ENCODE measurements at places on chromosomes 7 and 10.

- DNase-seq = no peak
Observed at GRCh38 chr7:81079746-81080145, 160.9 kb upstream of the SEMA3C start.

- no peak for DNase-seq
Observed at GRCh38 chr7:94064541-94065191, 60.5 kb upstream of the BET1 start.

DNA sequence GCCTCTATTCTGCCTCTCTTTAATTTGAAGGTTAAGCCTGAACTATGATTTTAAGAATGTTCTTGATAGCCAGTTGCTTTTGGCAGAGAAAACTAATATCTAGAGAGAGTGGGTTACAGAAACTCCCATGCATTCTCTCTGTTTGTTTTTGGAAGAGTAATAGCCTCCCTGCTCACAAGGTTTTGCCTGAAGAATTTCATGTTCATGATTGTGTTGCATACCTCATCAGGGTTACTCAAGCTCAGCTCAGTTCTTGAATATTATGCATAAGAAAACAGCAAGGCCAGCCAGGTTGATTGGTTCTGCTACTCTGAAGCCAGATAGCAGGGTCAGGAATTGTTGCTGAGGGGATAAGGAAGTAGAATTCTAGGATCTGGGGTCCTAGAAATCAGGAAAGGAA is 137.4 kb downstream of the MDFIC start:
- DNase-seq = no peak

GRCh38 chr10:89869180-89869579 is 167.8 kb downstream of the KIF20B start:
- DNase-seq = no peak

- DNase-seq = no peak
Observed at GRCh38 chr7:82615527-82615926, 171.9 kb upstream of the CACNA2D1 start.

- DNase-seq = no peak
Observed at GRCh38 chr10:104322416-104322782, 15.9 kb downstream of the ITPRIP start.

DNA sequence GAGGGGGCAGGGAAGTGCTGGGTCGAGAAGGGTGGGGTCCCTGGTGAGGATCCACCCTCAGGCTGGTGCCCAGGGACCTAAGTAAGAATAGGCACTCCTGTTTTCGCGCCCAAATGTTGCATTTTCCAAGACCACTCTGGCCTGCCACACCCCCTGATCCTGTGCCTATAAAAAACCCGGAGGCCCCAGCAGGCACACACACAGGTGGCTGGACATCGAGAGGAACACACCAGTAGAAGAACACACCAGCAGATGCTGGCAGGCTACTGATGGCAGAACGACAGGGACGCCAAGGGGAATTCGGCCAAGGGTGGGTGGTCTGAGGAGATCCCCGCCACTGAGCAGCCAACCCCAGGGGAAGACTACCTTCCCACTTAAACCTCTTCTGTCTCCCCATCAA is 633.9 kb upstream of the POT1 start:
- DNase-seq = no peak

GRCh38 chr7:25567430-25567829 is 339.1 kb upstream of the NPVF start:
- no peak for DNase-seq

DNA sequence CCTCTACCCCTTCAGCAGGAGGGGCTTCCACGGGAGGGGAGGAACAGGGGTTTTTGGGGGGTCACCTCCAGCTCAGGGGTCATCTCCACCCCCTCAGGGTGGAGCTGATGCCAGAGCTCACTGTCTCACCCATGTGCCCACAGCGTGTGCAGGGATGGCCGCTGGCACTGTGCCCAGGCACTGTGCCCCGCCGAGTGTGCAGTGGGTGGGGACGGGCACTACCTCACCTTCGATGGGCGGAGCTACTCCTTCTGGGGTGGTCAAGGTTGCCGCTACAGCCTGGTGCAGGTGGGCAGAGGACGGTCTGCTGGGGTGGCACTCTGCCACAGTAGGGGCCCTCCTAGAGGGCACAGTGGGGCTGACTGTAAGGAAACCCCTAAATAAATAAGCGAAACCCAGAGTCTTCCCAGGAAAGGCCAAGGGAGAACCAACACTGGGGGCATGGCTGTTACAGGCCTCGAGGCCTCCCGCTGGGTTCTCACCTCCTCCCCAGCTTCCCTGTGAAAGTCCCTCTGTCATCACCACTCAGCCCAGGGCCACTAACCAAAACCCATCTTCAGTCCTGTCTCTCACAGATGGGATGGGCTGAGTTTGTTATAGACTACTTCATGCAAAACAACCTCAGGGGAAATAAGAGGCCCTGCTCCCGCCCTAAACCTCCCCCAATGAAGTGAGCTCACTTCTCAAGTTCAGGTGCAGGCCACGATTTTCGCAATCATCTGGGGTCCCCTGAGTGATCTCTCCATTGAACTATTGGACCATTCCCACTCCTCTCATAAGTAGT is 7.4 kb upstream of the ZNF467 start:
- no peak for DNase-seq

- no peak for DNase-seq
Observed at GRCh38 chr10:34297541-34298345, 517.4 kb downstream of the PARD3 start.

DNA sequence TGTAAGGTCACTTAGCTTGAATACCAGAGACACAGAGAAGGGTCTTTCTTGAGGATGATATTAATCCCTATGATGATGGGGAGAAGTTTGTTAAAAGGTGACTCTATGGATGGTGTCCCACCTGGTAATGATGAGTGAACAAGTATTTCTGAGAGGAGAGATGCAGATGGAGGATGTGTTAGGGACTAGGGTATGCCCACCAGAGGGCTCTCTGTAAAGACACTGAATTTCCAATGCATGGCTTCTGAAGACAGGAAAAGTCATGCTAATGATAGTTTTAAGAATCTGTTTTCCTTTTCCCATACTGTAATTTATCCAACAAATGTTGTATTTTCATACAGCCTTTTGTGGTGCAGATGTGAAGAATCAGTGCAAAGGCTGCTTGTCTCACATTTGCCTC is 1250.9 kb upstream of the CELF2 start:
- DNase-seq = no peak

- no peak for DNase-seq
Observed at GRCh38 chr7:43528576-43529354, 54.1 kb upstream of the STK17A start.

- DNase-seq = no peak
Observed at GRCh38 chr10:3805201-3805790, 20.3 kb upstream of the KLF6 start.

DNA sequence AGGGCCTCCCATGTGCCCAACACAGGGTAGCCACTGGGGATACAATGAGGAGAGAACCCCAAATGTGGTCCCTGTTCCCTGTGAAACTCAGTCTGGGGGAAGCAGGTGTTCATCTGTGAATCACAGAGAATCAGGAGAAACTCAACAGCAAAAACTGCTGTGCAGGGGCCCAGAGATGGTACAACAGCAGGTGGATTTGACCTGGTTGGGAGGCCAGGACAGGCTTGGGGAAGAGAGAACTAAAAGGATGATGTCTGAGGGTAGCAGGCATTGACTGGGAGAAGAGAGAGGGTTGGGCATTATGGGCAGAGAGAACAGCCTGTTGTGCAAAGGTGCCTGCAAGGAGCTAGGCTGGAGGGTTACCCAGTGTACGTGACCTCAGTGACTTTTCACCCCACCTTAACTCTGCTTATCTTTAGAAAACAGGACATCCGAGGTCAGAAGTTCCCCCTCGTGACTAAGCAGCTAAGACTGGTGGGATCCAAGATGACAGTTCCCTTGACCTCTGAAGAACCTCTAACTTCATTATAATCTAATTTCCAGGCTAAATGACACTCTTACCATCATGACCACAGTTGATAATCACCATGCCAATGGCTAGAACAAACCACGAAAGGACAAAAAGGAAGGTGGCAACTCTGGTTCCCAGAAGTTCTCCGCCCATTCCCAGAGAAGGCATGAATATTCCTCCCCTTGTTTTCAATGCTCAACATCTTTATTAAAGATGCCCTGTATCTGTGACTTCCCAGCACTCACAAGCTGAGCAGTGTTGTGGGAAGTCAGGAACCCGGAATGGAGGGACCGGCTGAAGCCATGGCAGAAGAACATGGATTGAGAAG is 5.1 kb upstream of the ADAMTS14 start:
- DNase-seq = no peak

DNA sequence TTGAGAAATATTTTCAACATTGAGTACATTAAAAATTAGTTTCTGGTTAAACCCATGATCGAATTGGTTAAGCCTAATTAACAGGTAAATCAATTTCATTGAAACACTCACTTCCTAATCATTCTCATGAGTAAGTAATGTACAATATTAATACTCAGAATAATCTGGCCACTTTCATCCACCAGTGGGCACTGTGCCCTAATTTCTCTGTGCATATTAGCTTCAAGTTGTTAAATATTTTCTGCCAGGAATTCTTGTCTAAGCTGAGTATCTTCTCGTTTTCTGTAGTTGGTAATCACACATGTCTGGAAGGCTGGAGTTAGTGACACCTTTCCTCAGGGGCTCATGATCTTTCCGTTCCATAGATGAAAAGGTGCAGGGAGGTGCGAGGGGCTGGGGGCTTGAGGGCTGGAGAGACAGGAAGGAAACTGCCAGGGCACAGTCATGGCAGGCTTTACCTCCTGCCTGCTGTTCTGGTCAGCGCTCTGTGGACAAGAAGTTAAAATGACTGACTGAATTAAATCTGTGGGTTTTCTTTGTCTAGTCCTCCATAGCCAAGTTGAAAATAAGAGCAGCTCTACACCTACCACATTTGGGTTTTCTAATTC is 71.9 kb downstream of the WIPF3 start:
- no peak for DNase-seq

- DNase-seq = no peak
Observed at GRCh38 chr7:90216771-90217170, 5.2 kb downstream of the STEAP2 start.

DNA sequence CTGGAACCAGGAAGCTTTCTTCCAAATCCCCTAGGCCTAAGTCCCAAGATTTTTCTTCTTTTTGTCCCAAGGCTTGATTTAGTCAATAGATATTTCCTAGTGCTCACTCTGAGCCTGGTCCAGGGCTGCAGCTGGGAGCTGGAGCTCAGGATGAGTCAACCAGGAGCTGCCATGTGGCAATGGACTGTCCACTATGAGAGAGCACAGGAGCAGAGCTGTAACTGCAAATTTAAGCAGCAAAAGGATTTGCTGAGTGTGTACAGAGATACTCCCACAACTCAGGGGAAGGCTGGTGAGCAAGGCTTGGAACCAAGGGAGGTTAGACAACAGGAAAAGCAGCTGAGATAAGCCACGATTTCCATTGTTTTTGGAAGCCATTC is 92.1 kb upstream of the CXCL12 start:
- no peak for DNase-seq

DNA sequence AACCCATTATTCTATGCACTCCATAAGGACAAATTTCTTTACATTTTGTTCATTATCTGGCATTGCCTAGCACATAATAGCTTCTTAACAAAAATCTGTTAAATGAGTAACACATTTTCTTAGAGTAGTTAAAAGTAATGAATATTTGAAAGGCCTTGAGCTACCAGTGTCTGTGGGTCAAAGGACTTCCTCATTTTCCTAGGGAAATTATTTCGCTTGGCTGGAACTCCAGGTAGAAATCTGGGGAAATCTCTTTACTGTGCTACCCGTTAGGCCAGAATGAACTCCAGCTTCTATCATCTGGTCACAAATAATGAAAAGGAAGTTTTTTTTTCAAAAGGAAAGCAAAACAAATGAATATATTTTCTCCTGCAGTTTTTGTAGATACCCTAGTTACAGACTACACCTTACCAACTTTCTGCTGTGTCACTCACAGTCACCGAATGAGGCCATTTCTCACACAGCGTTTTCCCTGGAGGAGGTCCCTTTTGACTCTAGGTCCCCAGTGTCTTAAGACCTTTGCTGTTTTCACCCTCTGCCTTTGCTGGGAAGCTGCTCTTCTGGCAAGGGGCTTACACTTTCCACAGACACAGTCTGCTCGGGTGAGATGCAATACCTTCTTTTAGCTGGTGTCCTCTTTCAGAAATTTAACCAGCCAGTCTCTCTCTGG is 1.6 kb downstream of the SAMD9L start:
- DNase-seq = no peak

DNA sequence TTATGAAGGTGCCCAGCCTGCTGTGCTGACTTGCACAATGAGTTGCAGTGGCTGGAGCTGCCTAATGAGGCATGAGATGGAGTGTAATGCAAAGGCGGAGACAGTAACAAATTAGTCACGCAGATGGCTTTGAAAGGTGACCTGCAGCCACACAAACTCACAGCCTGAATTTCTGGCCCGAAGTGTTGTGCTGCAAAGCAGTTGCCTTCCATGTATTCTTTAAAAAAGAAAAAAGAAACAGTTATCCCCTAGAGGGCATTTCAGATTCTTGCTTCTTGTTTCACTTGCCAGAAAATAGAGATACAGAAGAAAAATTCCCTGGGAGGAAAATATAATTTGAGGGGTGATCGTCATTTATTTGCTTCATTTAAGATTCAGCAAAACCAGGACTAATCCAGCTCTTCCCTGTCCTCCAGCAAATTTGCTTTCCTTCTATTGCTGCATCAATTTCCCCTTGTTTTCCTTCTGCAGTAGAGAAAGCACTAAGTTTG is 239.9 kb downstream of the ADRA2A start:
- no peak for DNase-seq

DNA sequence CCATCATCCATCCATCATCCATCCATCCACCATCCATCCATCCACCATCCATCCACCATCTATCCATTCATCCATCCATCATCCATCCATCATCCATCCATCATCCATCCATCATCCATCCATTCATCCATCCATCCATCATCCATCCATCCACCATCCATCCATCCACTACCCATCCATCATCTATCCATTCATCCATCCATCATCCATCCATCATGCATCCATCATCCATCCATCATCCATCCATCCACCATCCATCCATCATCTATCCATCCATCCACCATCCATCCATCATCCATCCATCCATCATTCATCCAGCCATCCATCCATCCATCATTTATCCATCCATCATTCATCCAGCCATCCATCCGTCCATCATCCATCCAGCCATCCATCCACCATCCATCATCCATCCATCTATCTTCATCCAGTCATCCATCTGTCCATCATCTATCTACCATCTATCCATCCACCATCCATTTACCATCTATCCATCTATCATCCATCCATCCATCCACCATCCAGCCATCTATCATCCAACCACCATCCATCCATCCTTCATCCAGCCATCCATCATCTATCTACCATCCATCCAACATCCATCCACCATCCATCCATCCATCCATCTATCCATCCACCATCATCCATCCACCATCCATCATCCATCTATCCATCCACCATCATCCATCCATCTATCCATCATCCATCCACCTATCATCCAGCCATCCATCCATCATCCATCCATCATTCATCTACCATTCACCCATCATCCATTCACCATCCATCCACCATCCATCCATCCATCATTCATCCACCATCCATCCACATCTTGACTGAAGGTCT is 153.8 kb downstream of the SH3PXD2A start:
- DNase-seq = no peak

GRCh38 chr10:87550741-87551140 is 46.0 kb downstream of the MINPP1 start:
- no peak for DNase-seq

Data from stimulated activated CD8-positive, alpha-beta memory T cell treated with anti-CD3 and anti-CD28 coated beads, Interleukin-4, amount 100 ng/mL, for 4 hours (primary cell).